ENCODE measurements at places on chromosomes 7 and 10.
A peak's percentile ranks its signal among the peaks of the same experiment; 100 is the strongest.

- DNase-seq = no peak
Observed at GRCh38 chr10:98449287-98449686, 2.6 kb upstream of the HPS1 start.

DNA sequence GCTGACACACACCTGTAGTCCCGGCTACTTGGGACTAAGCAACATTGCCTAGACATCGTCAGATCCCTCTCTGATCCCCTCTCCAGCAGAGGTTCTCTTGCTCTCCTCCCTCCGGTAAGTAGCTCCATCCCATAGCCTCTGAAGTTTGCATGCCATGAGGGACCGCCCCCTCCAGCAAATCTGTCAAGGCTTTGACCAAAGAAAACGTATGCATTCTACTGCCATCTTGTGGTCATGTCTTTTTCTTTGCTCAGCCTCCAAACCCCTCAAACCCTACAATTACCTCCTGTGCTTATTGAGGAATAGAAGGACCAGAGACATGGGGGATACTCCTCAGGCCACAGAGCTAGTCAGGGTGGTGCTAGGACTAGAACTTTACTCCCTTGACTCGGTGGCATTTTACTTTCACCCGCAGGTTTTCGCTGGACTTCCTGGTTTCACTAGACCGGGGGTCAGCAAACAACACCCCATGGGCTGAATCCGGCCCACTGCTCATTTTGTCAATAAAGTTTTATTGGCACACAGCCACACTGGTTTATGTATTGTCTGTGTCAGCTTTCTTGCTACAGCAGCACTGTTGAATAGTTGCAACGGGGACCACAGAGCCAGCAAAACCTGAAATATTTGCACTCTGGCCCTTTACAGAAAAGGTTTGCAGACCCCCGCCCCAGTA lies 202.6 kb upstream of the FOXK1 start:
- DNase-seq = no peak

DNA sequence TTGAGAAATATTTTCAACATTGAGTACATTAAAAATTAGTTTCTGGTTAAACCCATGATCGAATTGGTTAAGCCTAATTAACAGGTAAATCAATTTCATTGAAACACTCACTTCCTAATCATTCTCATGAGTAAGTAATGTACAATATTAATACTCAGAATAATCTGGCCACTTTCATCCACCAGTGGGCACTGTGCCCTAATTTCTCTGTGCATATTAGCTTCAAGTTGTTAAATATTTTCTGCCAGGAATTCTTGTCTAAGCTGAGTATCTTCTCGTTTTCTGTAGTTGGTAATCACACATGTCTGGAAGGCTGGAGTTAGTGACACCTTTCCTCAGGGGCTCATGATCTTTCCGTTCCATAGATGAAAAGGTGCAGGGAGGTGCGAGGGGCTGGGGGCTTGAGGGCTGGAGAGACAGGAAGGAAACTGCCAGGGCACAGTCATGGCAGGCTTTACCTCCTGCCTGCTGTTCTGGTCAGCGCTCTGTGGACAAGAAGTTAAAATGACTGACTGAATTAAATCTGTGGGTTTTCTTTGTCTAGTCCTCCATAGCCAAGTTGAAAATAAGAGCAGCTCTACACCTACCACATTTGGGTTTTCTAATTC lies 71.9 kb downstream of the WIPF3 start:
- DNase-seq = peak; percentile 5

GRCh38 chr10:28302638-28303488 lies at the start of gene MPP7:
MPP7 (minus strand) TSS chr10:28303064; CDS start chr10:28238604, 64,460 bp downstream.
- DNase-seq = peak; percentile 97

GRCh38 chr10:26483554-26483953 lies 45.4 kb downstream of the APBB1IP start:
- no peak for DNase-seq

DNA sequence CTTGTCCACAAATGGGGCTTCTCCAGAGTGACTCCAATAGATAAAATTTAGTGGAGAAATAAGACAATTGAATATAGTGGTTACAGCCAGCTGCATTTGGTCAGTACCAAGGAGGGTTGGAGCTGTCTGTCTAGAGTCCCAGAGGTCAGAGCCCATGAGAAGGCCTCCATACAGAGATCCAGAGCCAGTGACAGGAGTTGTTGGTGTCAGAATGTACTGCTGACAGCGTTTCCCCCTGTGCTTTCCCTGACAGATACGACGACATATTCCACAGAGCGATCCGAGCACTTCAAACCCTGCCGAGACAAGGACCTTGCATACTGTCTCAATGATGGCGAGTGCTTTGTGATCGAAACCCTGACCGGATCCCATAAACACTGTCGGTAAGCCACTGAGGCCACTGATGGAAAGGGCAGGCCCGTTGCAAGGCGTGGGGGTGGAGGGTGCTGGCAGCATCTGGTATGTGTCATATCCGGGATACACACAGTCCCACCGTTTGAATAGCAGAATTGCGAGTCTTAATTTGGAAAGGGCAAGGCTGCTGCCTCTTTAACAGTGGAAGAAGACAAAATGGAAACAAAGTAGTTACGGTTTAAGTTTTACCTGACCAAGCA lies 483.6 kb downstream of the NRG3 start:
- DNase-seq = no peak

DNA sequence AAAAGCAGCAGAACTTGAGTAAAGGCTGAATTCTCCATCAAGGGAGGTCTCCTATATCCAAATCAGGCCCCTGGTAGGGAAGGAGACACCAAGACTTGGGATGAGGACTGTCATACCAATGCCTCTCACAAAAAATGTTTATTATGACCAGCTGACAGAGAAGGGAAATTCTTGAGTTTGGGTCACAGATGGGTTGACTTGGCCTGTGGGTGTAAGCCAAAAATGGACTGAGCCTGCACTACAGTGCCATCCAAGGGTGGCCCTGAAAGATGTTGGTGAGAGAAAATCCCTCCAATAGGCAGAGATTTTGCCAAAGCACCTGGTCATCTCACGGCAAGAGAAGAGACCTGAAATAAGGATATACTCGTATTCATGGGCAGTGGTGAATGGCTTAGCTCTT lies 27.0 kb upstream of the PPIF start:
- DNase-seq = no peak

GRCh38 chr7:146781352-146782116 lies 664.9 kb downstream of the CNTNAP2 start:
- DNase-seq = no peak

DNA sequence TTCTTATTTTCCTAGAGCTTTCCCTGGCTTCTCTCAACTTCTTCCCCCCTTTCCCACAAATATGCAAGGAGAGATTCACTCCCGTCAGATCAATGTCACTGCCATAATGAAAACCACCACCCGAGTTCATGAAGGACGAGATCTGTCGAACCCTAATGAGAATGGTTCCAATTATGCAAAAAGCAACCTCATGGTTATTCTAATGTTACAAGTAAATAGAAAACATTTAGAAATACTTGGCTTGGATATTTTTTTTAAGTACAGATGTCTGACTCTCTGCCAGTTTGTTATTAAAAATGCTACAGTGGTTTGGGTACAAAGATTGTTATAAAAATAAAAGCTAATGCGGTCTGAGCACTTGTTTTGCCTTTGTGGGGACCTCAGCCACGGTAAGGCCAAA lies 25.9 kb upstream of the EMX2 start:
- no peak for DNase-seq

DNA sequence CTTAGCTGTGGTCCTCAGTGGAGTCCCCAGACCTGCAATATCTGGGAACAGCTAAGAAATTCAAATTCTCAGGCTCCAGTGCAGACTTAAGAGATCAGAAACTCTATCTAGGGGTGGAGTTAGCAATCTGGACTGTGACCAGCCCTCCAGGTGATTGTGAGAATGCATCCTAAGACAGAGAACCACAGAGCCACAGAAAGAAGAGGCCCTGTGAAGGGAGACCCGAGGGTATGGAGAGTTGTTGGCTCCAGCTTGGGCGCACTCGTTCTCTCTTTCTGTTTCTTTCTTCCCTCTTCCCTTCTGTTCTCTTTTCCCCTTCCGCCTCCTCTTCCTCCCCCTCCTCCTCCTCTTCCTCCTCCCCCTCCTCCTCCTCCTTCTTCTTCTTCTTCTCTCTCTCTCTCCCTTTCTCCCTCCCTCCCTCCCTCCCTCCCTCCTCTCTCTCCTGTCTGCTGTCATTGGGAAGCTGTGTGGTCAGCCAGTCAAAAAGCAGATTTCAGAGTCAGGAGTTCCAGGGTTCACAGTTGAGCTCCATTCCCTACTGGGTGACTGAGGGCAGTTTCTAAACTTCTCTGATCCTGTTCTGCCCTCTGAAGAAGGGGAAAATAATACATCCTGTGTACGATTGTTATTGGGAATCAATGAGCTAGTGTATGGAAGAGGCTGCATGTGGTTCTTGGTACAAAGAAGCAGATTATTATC lies 62.1 kb upstream of the STEAP1B start:
- no peak for DNase-seq

DNA sequence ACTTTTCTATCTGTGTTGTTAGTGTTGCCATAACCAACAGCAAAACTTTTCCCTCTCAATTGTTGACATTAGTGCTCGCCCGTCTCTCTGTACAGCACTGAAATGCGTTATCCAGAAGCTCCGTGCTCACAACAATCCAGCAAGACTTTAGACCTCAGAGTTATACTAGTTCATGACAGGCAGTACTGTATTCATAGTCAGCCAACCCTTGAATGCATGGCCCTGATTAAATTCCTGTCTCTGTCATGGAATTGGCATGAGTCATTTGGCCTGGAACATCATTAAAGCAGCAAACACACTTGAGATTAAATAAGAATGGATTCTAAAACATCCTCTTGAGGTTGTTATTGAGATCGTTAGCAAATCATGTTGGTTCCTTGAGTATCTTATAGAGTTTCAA lies 405.5 kb upstream of the C7orf33 start:
- DNase-seq = no peak

Data from T-helper 9 cell (primary cell).